Activated T-cell treated with anti-CD3 and anti-CD28 coated beads for 4 hours (primary cell): ENCODE measurements at places on chromosomes 5 and 9.

- no peak for DNase-seq
Observed at GRCh38 chr5:35308421-35308820, 78.1 kb upstream of the PRLR start.

- DNase-seq = no peak
Observed at GRCh38 chr5:966941-967340, 41.7 kb upstream of the NKD2 start.

GRCh38 chr5:163747586-163747985, 242.2 kb downstream of the MAT2B start:
- no peak for DNase-seq

DNA sequence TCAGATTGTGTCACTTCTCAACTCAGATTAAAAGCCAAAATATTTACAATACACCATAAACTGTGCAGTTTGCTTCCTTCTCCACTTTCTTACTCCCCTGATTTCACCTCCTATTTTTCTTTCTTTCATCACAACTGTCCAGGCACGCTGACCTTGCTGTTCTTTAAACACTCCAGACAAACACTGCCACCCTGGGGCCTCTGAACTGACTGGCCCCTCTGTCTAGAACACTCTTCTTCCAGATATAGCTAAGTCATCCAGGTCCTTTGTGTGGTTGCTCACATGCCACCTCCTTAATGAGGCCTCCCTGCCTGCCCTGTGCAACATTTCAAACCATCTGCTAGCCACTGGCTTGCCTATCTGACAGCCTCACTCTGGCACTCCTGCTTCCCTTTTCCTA, 46.6 kb downstream of the ATG10 start:
- DNase-seq = no peak

- DNase-seq = peak; percentile 74
Observed at GRCh38 chr5:154937718-154938466, at the start of gene GEMIN5. GEMIN5 (minus strand) TSS chr5:154938211; CDS start chr5:154938133, 78 bp downstream.

GRCh38 chr5:6692906-6693305, 20.3 kb upstream of the TENT4A start:
- DNase-seq = no peak

GRCh38 chr5:142870532-142871362, 100.6 kb downstream of the ARHGAP26 start:
- DNase-seq = no peak

GRCh38 chr5:97550164-97550563, 367.1 kb upstream of the RIOK2 start:
- DNase-seq = no peak

GRCh38 chr9:115691693-115692092, 461.9 kb upstream of the PAPPA start:
- DNase-seq = no peak

DNA sequence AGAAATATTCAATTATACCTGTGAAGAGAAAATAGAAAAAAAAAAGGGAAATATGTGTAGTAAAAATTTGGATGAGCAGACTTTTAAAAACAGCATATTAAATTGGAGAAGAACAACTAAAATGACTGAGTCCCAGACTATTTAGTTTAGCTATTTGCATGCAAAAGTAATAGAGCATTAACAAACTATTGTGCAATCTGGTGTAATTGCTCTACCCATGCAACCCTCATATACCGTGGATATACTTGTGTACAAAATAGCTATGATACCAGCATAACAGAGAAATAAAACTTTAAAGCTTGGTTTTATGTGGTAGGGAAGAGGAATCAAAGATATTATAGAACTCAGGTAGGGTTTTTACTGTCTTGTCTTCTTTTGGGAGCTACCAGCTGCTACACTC, 78.7 kb upstream of the PRDM9 start:
- no peak for DNase-seq

- no peak for DNase-seq
Observed at GRCh38 chr5:55638455-55638854, 73.7 kb downstream of the SLC38A9 start.

DNA sequence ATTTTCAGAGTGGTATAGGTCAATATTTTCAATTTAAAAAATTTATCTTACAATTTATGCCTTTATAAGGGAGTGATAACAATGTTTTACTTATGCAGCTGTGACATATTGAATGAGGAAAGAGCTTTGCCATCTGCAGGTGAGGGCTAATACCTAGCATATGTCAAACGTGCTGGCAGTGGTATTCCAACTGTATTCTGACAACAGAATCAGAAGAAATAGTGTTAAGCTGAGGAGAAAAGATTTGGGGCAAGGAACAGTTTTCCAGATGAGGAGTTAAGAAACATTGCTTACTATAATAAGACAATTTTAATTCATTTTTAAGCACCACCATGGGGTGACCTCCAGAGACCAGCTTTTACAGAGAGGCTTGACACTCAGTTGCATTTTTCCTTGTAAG, 267.8 kb upstream of the ZNF608 start:
- DNase-seq = no peak

DNA sequence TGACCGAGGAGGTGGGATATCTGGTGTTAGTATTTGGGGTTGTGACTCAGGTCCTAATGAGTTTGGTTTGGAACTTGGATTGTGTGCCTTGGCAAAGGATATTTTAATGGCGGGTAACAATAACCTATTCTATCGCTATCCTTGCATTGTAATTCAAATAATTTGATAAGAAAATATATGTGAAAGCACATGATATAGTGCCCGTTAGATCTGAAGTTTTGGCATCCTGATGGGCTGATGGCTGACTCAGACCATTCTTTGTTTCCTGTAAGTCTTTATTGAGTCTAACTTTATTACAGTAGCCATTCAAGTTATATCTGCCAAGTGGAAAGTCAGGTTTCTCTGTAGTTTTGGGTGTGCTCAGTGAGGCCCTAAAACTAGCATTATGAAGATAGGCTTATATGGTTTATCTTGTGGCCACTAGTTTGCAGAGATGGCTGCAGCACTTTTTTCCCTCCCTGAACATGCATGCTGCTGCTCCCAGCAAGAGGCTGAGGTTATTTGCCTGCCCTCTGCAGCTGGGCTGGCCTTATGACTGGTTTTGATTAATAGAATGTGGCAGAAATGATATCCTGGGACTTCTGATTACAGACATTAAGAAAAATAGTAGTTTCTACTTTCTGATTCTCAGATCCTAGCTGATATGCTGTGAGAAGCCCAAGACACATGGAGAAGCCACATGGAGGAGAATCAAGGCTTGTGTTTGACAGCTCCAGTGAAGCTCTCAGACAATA, 46.6 kb downstream of the CFAP95 start:
- DNase-seq = no peak

DNA sequence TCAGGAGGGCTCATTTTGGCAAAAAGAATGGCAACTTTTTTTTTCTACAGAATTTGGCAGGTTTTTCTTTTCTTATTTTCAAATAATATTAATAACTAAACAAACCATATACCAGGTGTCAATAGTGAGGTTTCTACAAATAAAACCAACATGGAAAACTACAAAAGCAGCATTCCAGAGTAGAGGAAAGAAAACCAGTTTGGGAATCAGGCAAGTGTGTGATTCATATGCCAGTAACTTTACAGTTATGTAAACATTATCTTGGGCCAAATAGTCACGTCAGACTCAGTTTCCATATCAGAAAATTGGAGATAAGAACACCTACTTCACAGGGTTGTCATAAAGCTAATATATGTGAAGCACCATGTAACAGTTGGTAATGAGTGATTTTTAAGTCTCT, 51.7 kb downstream of the FBXW11 start:
- no peak for DNase-seq

DNA sequence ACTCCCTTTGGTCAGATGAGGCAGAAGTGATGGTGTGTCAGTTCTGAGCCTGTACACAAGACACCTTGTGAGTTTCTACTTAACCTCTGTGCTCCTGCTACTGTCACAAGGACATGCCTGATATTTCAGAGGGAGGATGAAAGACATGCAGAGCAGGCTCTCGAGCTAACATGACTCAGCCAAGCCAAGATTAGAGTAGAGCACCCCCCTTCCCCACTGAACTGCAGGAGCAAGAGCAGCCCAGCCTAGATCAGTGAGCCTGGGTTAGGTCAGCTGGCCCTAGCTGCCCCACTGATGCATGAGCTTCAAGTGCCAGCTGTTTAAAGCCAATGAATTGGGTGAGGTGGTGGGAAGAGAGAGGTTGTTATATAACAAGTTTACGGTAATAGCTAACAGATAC, 36.7 kb downstream of the BRINP1 start:
- no peak for DNase-seq

GRCh38 chr5:176373100-176373818, 8.0 kb downstream of the ARL10 start:
- no peak for DNase-seq
